ENCODE measurements at places on chromosomes 12 and 14.

- no peak for DNase-seq
Observed at GRCh38 chr14:21440859-21441258, 15.1 kb downstream of the CHD8 start.

DNA sequence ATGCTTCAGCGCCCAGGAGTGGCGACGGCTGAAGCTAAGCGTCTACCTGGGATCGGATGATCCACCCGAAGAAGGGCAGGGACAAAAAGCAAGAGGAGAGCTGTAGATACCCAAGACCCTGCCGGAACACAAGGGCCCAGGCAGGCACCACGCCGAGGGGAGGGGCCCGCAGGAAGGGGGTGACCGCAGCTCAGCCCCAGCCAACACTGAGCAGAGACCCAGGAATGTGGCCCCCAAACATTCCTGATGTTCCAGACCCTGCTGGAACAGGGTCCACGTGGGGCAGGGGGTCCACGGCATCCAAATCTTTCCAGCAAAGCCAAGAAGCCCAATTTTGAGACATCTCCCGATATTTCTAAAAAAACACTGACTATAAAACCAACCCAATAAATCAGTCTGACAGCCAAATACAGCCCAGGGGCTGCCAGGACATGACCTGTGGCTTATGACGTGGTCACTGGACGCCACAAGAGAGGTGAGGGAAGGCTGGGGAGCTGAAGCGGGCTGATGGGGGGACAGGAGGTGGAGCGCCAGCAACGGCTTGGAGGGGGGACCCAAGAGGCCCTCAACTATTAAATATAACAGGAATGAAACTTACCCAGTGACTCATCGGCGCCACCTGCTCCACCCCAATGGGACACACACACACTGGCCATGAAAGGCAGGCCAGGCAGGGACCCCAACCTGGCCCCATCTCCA is 58.9 kb downstream of the NCOR2 start:
- DNase-seq, result no peak

DNA sequence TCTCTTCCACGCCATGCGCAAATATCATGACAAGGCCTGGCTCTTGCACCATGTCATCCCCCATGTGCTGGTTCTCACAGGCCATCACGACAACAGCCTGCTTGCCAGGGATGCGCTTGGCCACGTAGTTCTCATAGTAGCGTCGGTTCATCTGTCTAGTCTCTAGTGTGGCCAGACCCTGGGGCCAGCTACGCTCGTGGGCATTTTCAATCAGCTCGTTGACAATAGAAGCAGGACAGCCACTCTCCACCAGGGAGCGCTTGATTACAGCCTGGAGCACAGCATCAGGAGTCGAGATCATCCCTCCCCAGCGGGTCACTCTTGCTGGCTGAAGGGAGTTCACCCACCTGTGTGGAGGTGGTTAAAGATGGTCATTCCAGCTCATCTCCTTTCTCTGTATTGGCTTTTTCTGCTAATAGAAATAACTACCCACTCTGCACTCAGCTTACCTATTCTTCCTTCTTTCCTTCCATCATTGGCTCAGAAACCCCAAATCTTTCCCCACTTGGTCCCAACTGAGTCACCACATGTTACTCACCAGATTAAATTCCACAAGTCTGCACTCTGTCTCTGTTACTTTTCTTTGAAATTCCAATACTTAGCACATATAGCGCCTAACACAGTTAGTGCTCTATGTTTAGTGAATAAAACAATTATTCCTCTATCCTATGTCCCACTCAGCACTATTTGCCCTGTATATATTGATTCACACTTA is 15.1 kb downstream of the RNF41 start:
- DNase-seq, result no peak

GRCh38 chr14:73785834-73786635 is 65.6 kb upstream of the PTGR2 start:
- DNase-seq, result no peak

GRCh38 chr14:87067591-87067990 is 925.4 kb downstream of the GALC start:
- no peak for DNase-seq

DNA sequence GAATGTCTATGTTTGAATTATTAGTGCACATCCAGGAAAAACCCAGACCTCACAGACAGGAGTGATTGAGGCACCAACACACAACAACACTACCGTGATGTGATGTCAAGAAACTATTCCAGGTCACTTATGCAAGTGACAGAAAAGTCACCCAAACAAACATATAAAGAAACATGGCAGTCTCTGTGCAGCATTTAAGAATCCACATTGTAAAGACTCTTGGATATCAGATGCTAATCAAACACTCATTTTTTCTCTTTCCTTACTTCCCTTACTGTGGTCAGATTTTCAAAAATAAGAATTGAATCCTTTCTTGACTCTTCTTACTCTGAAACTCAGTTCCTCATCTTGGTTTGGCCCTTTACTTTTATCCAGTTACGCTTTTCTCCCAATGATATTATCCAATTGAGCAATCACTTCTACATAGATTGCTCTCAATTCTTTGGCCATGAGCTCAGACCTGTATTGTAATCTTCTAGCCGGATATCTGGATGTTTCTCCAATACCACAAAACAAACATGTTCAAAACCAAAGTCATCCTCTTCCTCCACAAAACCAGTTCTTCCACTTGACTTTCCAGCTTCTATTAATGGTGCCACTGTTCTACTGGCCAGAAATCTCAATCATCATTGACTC is 115.4 kb downstream of the DUSP6 start:
- no peak for DNase-seq

- no peak for DNase-seq
Observed at GRCh38 chr12:131273291-131273845, 319.7 kb downstream of the ADGRD1 start.

DNA sequence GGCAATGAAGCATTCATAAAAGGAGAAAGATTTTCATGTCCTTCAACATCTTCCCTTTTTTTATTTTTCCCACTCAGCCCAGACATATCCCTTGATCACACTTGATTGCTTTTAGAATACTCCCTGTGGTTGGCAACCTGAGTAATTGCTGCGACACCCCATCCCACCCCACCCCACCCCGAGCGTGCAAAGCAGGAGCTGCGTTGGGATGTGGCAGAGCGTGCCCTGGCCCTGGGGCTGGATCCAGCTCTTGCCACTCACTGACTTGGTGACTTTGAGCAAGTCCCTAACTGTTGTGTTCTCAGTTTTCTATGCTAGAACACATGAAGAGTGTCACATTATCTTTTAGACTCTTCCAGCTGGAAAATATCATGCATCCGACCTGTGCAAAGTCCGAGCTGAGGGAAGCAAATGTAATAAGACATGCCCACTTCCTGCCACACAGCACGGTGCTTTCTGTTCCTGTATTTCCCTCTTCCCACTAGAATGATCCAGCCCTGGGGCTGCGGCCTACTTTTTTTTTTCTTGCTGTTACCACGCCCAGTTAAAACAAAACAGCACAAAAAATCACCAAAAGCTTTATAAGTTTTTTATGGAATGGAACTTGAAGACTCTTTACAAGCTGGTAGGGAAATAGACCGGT is 4.0 kb downstream of the ASCL4 start:
- no peak for DNase-seq

GRCh38 chr12:131528144-131528543 is 182.7 kb upstream of the SFSWAP start:
- DNase-seq, result no peak

DNA sequence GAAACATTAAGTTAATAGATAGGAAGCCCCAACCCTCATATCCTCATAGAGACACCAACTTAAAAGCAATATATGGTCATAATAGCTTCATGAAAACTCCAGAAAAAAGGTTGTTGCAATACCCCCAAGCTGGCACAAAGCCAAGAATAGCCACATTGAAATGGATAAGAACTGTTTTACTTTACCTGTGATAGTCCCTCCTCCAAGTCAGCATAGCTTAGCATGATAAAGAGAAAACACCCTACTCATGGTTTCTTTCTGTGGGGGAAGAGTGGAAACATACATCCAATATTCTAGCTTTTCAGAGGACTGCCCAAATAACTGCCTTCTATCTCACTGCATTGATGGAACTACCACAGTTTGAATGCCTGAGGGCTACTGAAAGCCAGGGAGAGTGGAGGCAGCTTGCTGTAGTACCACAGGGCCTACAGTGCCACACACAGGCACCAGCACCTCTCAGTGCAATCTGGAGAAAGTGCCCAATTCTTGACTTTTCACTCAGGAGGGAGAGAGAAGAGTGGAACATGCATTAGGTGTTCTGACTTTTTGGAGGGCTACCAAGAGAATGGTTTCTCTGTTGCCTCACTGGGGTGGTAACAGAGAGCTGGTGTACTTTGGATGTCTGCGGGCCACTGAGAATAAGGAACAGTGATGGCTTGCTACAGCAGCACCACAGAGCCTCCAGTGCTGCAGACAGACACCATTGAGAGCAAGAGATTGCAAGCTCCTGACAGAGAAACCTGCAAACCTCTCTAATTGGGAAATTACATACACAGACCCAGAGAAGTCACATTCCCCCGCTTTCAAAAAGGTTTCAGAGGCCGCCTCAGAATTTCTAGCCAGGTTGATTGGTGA is 157.1 kb upstream of the GARIN2 start:
- DNase-seq, result no peak

DNA sequence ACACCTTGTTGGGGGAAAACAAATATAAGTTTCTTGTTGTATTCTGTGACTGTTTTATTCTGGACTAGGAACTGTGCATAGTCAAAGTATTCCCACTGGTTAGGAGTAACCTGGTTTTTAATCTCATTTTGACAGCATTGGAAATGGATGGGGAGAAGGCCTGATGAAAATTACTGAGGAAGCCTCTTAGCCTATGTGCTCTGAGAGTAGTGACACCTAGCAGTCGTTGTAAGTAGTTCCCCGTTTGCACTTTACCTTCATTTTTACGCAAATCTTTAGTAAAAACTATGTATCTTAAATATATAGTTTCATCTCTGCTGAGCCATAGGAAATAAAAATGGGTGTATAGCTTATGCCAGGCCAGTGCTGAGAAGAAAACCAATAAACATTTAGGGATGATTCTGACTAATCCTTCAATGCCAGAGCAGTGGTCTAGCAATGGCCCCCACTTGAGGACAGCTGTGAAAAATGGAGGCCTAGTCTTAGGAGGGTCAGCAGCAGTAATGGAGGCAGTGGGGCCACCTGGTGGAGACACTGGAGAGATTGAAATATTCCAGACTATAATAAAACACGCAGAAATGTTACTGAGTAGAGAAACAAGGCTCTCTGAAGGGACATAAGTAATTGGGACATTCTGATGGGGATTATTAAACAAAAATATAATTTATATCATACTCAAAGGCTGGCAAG is 133.2 kb upstream of the NOVA1 start:
- DNase-seq, result no peak

GRCh38 chr12:49017891-49018260 is 700 bp downstream of the PRKAG1 start:
- DNase-seq, result no peak

GRCh38 chr14:51901475-51902024 is 41.1 kb downstream of the GNG2 start:
- DNase-seq, result no peak

DNA sequence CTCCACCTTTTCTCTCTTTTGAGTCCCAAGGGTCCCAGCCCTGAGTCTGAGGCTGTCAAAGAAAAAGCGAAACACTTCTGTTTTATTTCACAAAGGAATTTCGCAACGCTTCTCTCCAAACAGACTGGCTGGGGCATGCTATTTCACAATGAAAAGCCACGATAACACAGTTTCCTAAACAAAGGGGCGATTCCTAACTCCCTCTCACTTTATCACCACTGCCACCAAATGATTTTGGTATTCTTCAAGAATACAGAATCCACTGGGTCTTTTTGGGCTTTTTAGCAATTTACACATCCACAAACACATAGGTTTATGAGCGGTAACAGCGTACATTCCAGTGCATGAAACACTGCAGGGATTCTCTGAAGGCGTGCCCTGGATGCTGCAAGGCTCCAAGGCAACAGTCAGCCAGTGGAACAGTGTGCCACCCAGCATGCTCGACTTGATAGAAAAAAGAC is 161.2 kb downstream of the DAD1 start:
- DNase-seq, result no peak

DNA sequence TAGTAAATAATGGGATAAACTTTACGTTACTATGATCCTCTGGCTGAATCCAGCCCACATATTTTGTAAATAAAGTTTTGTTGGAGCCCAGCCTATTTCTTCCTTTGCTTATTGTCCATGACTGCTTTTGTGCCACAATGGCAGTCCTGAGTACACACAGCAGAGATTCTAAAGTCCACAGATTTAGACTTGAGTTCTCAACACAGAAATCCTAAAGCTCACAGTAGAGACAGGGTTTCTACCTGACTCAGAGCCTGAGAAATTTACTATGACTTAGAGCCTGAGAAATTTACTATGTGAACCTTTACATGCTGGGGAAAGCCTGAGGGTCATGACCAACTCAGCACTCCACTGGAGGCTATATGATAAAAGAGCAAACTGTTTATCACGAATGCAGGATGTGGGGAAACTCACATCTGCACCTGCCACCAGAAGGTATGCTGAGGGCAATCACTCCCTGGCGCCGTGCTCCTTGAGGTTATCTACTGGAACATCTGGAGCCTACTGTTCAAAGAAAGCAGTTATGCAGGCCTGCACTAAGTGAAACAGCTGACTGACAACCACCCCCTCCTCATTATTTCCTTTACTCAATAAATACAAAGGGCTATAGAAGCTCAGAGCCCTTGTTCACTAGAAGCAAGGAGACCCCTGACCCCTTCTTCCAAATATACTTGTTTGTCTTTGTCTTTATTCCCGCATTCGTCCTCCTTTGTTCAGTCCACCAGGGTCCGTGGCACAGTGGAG is 52.6 kb upstream of the BICD1 start:
- no peak for DNase-seq

GRCh38 chr12:48796976-48797375 is 8.1 kb upstream of the ADCY6 start:
- DNase-seq, result peak; percentile 12

DNA sequence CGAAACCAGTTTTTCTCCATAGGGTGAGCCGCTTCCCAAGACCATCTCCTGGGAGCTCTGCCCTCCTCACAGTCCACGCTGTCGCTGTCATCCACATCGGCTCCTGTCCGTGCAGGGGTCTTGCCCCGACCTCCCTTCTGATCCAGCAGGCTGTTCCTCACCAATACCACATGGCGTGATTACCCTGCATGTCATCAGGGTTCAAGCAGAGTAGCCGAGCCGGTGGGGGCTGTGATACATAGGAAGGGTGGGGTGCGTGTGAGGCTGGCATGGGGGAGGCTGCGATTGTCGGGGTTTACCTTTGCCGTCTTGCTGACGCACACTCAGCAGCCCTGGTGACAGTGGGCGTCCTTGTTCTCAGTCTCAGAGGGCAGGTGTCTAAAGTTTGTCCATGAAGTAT is 17.0 kb downstream of the TEDC1 start:
- DNase-seq, result no peak

DNA sequence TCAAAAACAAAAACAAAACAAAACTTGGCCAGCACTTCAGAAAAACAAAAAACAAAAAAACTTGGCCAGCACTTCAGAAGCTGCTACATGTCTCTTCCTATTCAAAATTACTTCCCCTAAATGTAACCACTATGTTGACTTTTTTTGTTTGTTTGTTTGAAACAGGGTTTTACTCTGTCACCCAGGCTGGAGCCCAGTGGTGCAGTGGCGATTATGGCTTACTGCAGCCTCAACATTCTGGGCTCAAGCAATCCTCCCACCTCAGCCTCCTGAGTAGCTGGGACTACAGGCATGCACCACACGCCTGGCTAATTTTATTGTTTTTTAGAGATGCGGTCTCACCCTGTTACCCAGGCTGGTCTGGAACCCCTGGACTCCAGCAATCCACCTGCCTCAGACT is 38.0 kb upstream of the PPP4R3A start:
- DNase-seq, result no peak

- DNase-seq, result no peak
Observed at GRCh38 chr12:57765698-57766463, 997 bp downstream of the CYP27B1 start.

- DNase-seq, result no peak
Observed at GRCh38 chr14:59283361-59283760, 94.9 kb downstream of the DAAM1 start.

GRCh38 chr12:131432532-131433260 is 278.2 kb upstream of the SFSWAP start:
- no peak for DNase-seq

Measured in DMS79 (cell line).